ENCODE measurements at places on chromosomes 11 and 22. TPM values are rescaled to one million over a fixed set of nuclear protein-coding genes. Genes with fewer than 3 reads are reported as not detected.

The TNNI2 gene
- total RNA-seq: 3.9 TPM

- H3K27ac ChIP-seq: no peak overlapping the region
- no peaks in the 10 kb centered on the region for H3K27me3 ChIP-seq
- DNase-seq: no peak
- H3K4me1 ChIP-seq: peaks cover 15% of the 10 kb centered on the region
Observed at GRCh38 chr11:72970557-72971118, 156.4 kb downstream of the ATG16L2 start.

DNA sequence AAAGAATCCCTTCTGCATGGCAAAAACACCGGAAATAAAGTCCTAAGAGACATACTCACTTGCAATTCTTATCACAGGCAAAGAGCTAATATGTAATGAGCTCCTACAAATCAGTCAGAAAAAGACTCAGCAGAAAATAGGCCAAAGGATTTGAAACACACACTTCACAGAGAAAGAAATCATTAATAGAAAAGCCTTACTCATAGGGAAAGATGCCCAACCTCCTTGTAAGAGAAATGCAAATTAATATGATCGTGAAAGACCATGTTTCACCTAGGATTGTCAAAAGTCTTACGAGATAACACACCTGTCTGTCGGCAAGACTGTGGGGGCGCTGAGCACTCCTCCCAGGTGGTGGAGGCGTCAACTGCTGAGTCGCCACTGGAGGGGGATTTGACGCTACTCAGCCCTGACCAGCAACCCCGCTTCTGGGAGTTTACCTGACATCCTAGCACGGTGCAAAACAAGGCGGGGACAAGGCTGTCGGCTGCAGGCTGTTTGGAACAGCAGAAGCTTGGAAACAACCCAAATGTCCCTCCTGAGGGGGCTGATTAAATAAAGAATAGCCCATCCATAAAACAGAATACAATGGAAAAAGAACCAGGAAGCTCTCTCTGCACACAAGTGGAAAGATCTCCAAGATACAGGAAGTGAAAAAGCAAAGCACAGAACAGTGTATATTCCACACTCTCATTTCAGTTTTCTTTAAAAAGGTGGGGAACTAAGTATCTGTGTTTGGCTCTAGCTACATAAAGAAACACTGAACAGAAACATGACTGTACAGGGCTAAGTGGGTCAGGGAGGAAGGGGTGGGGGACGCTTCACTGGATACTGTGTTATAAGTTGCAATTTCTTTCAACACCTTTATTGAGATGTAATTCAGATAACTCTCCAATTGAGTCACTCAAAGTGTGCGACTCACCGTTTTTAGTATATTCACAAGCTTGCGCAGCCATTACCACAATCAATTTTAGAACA, 11.5 kb downstream of the CSNK1E start:
- peak overlapping the region; percentile 16 for H3K4me3 ChIP-seq
- H3K27ac ChIP-seq: peak overlapping the region; percentile 79
- H3K4me1 ChIP-seq: peaks cover 30% of the 10 kb centered on the region
- H3K36me3 ChIP-seq: peaks cover 12% of the 10 kb centered on the region
- H3K27me3 ChIP-seq: no peaks in the 10 kb centered on the region

The JAM3 gene
- 6.3 TPM for total RNA-seq

- peaks cover 8% of the 10 kb centered on the region for H3K36me3 ChIP-seq
- H3K4me1 ChIP-seq: peaks cover 31% of the 10 kb centered on the region
- no peak overlapping the region for H3K27ac ChIP-seq
- DNase-seq: no peak
- H3K4me3 ChIP-seq: no peak overlapping the region
Observed at GRCh38 chr11:35658020-35658948, 4.3 kb upstream of the TRIM44 start.

The ASPHD2 gene
- 2.4 TPM for total RNA-seq

DNA sequence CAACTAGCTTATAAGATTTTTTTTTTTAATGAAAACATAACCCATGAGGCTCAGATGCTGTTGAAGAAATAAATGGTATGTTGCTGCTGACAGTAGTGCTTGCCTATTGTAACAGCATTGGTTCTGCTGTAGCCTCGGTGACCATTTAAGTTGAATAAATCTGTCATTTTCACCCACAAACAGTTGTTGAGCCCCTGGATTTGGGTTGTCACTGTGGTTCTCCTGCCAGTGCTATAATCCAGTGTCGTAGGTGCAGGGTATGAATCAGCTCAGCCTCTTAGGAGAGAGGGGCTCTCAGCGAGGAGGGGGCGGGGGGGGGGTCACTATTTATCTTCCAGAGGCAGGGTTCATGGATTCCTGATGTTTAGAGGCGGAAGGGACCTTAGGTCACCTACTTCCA, 49.9 kb upstream of the HORMAD2 start:
- H3K4me1 ChIP-seq: peaks cover 20% of the 10 kb centered on the region
- H3K36me3 ChIP-seq: peaks cover 15% of the 10 kb centered on the region
- no peak overlapping the region for H3K27ac ChIP-seq
- no peaks in the 10 kb centered on the region for H3K27me3 ChIP-seq

The SCGB1A1 gene
- not detected for total RNA-seq

DNA sequence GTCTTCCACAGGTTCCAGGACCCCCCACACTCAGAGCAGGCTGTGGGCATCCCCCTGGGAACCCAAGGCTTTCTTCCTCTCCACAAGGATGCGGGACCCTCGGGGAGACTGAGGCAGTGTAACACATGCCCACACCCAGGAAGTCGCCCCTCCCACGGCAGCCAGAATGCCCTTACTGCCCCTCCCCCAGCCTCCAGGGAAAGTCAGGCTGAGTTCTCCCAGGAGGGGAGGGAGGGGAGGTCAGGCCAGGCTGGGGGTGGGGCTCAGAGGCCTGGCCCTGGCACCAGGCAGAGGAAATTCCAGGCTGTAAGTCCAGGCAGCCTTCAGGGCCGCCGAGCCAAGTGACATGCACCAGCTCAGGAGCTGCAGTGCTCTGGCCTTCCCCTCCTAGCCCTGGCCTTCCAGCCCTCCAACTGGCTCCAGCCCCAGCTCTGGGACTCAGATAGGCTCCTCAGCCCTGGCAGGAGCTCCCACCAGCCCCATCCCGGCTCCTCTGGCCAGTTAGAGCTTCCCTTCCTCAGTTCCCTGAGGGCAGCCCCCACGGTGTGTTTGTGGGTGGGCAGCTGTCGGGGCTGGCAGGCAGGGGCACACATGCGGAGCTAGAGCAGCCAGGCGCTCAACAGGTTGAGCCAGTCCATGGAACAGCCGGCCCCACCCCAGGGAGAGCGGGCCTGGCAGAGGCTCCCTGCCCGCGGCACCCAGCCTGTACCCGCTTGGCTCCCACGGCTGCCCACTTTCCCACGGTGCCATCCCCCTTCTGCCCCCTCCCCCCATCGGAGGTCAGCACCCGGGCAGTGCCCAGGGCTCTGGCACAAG, 3.6 kb downstream of the BCL9L start:
- no peak overlapping the region for H3K4me3 ChIP-seq
- DNase-seq: peak; percentile 71
- peaks cover 61% of the 10 kb centered on the region for H3K4me1 ChIP-seq
- no peaks in the 10 kb centered on the region for H3K27me3 ChIP-seq
